ENCODE measurements at places on chromosomes 3 and 15. TPM values are rescaled to one million over a fixed set of nuclear protein-coding genes. Genes with fewer than 3 reads are reported as not detected.

The EPHA6 gene
- total RNA-seq: 0.62 TPM

The GPR160 gene
- 1.2 TPM for total RNA-seq

The GLCE gene
- total RNA-seq: 44.4 TPM

GRCh38 chr3:129123314-129124060 lies 1.9 kb upstream of the RAB43 start:
- H3K36me3 ChIP-seq: peaks cover 27% of the 10 kb centered on the region
- H3K27ac ChIP-seq: peak overlapping the region; percentile 96
- no peak for DNase-seq
- H3K4me3 ChIP-seq: no peak overlapping the region
- H3K4me1 ChIP-seq: peaks cover 21% of the 10 kb centered on the region
- no peaks in the 10 kb centered on the region for H3K27me3 ChIP-seq

DNA sequence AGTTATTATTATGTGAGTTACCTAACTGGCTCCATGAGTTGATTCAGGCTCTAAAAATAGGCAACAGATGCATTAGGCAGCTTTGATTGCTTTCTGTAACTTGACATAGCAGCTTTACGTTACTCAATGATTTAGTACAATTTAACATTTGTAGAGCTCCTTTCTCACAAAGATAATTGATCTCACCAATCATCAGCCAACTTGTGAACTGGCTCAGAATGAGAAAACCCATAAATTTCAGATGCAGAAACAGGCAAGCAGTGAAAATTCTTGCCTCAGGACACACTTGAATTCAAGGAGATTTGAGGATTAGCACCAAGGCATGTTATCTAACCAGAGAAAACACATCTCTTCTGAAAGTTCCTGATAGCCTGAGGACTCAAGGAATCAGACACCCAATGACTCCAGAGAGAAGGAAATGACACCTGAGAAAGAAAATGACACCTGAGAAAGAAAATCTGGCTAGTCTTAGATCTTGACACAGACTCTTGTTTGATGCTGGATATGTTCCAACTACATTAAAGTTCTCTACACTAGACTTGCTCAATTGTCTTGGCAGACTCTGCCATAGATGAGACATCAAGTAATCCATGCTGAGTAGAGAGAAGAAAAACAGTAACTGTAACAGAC lies 315.1 kb upstream of the CBLB start:
- no peak overlapping the region for H3K4me3 ChIP-seq
- no peak overlapping the region for H3K27ac ChIP-seq
- H3K36me3 ChIP-seq: no peaks in the 10 kb centered on the region

DNA sequence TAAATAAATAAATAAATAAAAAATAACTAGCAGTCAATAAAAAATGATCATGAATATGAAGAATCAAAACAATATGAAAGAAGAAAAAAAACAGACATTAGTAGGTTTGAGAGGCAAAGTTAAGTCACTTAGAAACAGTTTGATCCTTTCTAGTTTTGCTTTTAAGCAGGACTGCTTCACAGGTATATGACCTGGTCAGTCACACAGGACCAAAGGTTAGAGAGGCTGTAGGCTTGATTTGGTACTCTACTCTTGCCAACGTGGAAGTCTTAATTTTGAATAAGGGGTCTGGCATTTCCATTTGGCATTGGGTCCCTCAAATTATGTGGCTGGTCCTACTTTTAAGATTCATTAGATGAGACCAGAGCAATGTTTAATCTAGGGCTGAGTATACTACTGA lies 441.7 kb upstream of the NECTIN3 start:
- no peaks in the 10 kb centered on the region for H3K4me1 ChIP-seq
- no peak overlapping the region for H3K4me3 ChIP-seq
- DNase-seq: no peak
- H3K27me3 ChIP-seq: no peaks in the 10 kb centered on the region
- H3K27ac ChIP-seq: no peak overlapping the region

- no peaks in the 10 kb centered on the region for H3K4me1 ChIP-seq
- no peak overlapping the region for H3K4me3 ChIP-seq
- H3K36me3 ChIP-seq: no peaks in the 10 kb centered on the region
- no peak overlapping the region for H3K27ac ChIP-seq
- no peaks in the 10 kb centered on the region for H3K27me3 ChIP-seq
These were observed 43.4 kb upstream of the NLGN1 start for GRCh38 chr3:173354124-173354523.

GRCh38 chr3:186406669-186407635 lies 44.9 kb upstream of the DGKG start:
- peak; percentile 62 for DNase-seq
- H3K27me3 ChIP-seq: peaks cover 2% of the 10 kb centered on the region
- no peak overlapping the region for H3K4me3 ChIP-seq
- H3K4me1 ChIP-seq: no peaks in the 10 kb centered on the region
- no peaks in the 10 kb centered on the region for H3K36me3 ChIP-seq

GRCh38 chr3:135364676-135365075 lies 569.6 kb downstream of the EPHB1 start:
- H3K4me3 ChIP-seq: no peak overlapping the region
- no peak overlapping the region for H3K27ac ChIP-seq
- DNase-seq: no peak
- H3K4me1 ChIP-seq: no peaks in the 10 kb centered on the region
- H3K27me3 ChIP-seq: no peaks in the 10 kb centered on the region
- H3K36me3 ChIP-seq: no peaks in the 10 kb centered on the region

GRCh38 chr15:57540736-57541135 lies 51.0 kb upstream of the MYZAP start:
- peaks cover 46% of the 10 kb centered on the region for H3K4me1 ChIP-seq
- no peaks in the 10 kb centered on the region for H3K27me3 ChIP-seq
- H3K27ac ChIP-seq: no peak overlapping the region

DNA sequence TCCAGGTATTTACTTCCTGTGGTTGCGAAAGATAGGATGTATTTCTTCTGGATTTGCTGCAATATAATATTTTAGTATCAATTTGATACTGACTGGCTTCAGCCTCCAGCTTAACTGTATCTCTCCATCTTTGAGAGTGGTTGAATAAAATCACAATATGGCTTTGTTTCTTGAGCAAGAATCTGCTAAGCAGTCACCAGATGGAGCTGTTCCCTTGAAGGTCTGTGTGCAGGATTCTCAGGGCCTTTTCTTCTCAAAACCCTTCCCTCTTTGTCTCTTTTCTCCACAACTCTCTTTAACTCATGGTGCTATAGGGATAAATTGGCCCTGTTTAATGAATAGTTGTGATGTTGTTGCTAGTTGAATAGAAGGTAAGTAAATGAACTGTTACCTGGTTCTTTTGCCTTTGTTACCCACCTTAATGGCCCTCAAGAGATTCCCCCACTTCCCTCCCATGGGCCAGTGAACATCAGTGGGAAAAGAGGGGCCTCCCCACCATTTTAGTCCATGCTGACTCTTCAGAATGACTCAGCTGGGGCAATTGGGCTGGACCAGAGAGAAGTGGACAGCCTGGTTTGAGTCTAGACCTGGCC lies 34.8 kb upstream of the RAB6B start:
- no peak overlapping the region for H3K4me3 ChIP-seq
- peaks cover 16% of the 10 kb centered on the region for H3K27me3 ChIP-seq
- H3K27ac ChIP-seq: no peak overlapping the region
- H3K36me3 ChIP-seq: no peaks in the 10 kb centered on the region
- DNase-seq: peak; percentile 86

DNA sequence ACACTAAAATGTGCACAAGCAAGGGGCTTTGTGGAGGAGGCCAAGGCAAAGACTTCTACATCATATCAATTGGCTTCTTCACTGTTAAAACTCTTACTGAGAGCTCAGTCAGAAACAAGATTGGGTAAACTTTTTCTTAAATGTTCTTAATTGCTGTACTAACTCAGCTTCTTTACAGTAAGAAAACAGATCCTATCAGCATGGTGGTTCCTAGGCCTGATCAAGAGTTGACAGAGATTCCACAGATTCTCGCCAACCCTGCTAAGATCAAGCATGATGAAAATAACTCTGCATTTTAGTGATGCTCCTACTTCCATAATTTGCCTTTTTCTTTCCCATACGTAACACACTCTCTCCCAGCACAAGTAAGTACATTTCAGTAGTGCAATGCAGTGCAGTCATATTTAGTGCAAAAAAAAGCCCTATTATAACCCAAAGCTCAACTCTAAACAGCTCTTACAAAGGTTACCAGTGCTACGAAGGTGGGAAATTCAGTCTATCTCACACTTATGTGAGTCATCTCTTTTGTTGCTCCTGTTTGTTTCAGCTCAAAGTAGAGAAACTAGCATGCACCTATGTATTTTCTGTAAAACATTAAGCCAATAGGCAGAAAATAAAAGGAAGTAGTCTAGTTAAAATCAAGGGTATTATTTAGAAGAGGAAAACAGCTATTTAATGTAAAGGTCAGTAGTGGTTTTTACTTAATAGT lies 29.9 kb downstream of the TIGIT start:
- H3K36me3 ChIP-seq: no peaks in the 10 kb centered on the region
- no peak overlapping the region for H3K4me3 ChIP-seq
- H3K27ac ChIP-seq: no peak overlapping the region
- H3K4me1 ChIP-seq: no peaks in the 10 kb centered on the region
- H3K27me3 ChIP-seq: no peaks in the 10 kb centered on the region

- H3K4me1 ChIP-seq: peaks cover 34% of the 10 kb centered on the region
- peak overlapping the region; percentile 64 for H3K27ac ChIP-seq
- H3K36me3 ChIP-seq: no peaks in the 10 kb centered on the region
- H3K27me3 ChIP-seq: no peaks in the 10 kb centered on the region
- peak; percentile 97 for DNase-seq
- no peak overlapping the region for H3K4me3 ChIP-seq
These were observed 3.9 kb upstream of the TLE3 start for GRCh38 chr15:70101459-70102113.

DNA sequence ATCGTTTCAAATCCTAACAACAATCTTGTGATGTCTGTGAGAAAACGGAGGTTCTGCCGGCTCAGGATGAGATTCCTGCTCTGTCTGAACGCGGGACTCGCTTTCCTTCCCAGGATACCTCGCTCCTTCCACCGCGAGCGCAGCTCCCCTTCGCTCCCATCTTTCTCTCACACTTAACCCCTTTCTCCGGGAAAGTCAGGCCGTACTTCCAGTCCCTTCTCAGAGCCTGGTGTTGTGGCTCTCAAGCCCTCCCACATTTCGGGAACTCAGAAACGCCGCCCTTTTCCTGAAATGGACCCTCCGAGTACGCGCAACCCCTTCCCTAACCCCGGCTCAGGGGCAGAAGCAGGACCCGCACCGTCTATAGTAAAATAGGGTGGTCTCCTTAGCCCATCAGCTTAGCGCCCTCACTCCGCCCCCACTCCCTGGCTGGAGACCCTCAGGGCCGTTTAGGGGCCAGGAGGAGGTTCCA lies 378 bp upstream of the FEM1B start:
- H3K4me1 ChIP-seq: peaks cover 28% of the 10 kb centered on the region
- H3K4me3 ChIP-seq: peak overlapping the region; percentile 96
- peak; percentile 93 for DNase-seq
- peaks cover 6% of the 10 kb centered on the region for H3K36me3 ChIP-seq
- peak overlapping the region; percentile 99 for H3K27ac ChIP-seq

- peaks cover 3% of the 10 kb centered on the region for H3K27me3 ChIP-seq
- H3K4me1 ChIP-seq: no peaks in the 10 kb centered on the region
- no peak overlapping the region for H3K4me3 ChIP-seq
- no peaks in the 10 kb centered on the region for H3K36me3 ChIP-seq
- no peak overlapping the region for H3K27ac ChIP-seq
These were observed 677.8 kb downstream of the FHIT start for GRCh38 chr3:60573494-60573893.

DNA sequence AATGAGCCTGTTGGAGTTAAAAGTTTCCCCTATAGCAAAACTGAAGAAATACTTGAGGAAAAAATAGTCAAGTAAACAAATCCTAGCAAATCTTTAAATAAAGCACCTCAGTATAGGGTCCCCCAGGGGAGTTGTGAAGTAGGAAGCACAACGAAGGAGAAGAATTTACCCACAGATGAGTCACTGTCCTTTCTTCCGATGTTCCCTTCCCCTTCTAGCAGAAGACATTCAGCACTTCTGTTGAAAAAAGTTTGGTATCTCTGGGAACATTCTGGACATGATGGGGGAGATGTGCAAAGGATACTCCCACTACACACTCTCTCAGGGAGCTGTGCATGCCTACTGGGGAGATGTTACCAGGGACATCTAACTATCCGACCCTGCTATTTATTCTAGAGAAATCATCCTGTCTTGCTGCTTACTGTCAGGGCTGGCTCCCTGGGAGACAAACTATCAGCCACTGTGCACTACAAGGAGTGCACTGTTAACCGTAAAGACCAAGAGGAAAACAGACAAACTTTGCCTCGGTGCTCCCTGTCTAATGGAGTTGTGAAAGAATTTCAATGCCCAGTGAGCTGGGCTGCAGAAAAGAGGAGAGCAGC lies 93.8 kb downstream of the RFTN1 start:
- no peak overlapping the region for H3K4me3 ChIP-seq
- peaks cover 2% of the 10 kb centered on the region for H3K27me3 ChIP-seq
- no peaks in the 10 kb centered on the region for H3K4me1 ChIP-seq
- no peak overlapping the region for H3K27ac ChIP-seq
- DNase-seq: no peak

DNA sequence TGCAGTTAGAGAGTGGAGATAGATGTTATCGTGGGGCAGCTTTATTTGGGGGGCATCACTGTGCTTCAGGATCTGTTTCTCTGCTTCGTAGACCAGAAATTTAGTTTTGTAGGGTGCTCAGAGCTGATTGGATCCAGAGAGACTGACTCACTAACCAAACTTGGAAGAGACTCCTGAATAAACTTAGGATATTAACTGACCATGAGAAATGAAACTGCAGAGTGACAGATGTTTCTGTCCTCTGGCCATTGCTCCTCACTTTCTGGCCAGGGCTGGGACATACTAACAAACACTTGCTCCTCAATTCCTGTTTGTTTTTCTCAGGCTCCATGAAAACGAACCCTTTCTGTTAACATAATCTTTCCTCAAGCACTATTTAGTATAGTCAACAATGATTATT lies 4.3 kb downstream of the ZNF592 start:
- peaks cover 5% of the 10 kb centered on the region for H3K36me3 ChIP-seq
- H3K4me3 ChIP-seq: no peak overlapping the region
- H3K4me1 ChIP-seq: peaks cover 23% of the 10 kb centered on the region
- H3K27me3 ChIP-seq: no peaks in the 10 kb centered on the region
- DNase-seq: peak; percentile 63
- peak overlapping the region; percentile 56 for H3K27ac ChIP-seq

DNA sequence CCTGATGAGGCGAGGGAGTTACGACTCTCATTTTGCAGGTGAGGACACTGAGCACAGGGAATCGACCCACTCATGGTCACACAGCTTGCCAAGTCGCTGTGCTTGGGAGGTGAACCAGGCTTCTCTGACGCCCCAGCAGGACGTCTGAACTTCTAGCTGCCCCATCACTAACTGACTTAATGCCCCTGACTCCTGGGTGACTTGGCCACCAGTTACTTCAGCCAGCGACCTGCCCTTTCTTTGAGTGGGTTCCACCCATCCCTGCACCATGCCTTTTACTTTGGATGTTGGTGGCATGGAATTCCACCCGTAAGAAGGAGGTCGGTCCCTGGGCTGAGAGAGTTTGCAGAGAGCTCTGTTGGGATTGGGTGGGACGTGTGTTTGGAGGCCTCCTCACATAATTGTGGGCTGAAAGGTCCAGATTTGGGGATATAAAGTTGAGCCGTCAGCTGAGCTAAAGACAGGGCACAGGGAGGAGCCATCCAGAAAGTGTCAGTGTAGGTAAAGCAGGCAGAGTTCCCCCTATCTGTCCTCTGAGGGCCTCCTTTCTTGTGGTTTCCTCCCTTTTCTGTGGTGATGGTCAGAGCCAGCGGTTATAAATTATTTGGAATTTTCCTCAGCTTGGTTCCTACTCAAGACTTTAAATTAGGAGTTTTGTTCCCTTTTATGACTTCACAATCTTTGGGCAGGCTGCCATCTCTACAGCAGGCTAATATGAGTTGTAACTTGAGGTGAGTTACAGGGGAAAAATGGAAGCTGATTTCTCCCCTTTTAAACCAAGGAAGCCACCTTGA lies 55.0 kb downstream of the FLNB start:
- H3K27ac ChIP-seq: peak overlapping the region; percentile 76
- H3K4me3 ChIP-seq: no peak overlapping the region
- DNase-seq: peak; percentile 92
- peaks cover 54% of the 10 kb centered on the region for H3K4me1 ChIP-seq

- H3K4me1 ChIP-seq: peaks cover 2% of the 10 kb centered on the region
- H3K27ac ChIP-seq: no peak overlapping the region
- DNase-seq: no peak
- no peaks in the 10 kb centered on the region for H3K36me3 ChIP-seq
These were observed 227.7 kb upstream of the SOX2 start for GRCh38 chr3:181484026-181484425.

All from muscle of leg (tissue), 16 donors.